ENCODE measurements at places on chromosomes 4 and X.

DNA sequence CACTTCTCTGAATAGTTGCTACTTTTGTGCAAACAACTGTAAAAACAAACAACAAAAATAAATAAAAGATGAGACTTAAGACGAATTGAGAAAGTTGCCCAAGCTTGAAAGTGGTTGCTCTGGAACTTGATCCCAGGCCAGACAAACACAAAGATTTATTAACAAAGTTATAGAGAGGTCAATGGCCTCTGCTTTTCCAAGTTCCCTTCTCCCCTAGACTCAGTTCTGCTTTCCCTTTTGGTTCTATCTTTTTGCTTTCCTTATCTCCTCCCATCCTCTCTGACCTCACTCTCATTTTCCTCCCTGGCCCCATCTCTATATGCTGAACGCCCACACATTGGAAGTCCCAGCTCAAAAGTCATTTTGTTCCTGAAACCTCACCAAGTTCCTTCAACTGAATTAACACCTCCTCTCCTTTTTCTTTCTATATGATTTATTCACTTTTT is 82.7 kb downstream of the MXRA5 start:
- DNase-seq = no peak

DNA sequence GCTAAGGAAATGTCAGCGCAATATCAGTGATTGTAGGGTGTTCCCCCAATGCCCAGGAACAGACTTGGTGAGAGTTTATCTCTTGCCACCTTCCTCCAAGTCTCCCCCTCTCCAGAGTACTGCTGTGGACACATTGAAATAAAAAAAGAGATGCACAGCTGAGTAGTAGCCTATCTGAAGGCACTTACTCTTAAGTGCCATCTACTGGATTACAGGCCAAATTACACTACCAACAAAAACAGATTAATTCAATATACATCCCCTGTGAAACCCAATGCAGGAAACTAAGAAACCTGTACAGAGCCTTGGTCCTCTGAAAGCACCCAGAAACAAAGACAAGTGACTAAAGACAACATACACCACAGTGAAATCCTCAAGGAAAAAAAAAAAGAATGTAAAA is 460.3 kb downstream of the ZIC3 start:
- DNase-seq = no peak

DNA sequence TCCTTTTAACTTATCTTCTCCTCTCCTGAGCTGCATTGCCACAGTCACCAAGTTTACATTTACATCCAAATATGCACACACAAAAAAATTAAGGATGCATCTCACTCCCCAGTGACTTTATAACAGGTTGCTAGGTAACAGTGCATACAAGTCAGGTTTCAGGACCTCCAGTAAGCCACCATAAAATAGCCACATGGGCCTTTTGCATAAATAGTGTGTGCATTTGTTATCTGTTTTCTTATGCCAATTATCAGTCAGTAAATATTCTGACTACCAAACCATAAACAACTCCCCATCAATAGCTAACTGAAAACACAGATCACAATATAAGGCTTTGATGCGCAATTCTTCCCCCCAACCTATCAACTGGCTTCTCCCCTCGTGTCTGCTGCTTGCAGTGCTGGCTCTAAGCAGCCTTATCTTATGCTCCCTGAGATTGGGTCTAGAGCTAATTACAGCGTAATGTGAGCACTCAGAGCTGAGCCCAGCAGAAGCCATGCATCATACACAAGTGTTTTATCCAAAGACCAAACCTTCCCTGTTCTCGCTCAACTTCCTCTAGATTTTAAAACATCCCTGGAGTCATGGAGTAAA is 55.4 kb downstream of the ZNF827 start:
- DNase-seq = no peak

DNA sequence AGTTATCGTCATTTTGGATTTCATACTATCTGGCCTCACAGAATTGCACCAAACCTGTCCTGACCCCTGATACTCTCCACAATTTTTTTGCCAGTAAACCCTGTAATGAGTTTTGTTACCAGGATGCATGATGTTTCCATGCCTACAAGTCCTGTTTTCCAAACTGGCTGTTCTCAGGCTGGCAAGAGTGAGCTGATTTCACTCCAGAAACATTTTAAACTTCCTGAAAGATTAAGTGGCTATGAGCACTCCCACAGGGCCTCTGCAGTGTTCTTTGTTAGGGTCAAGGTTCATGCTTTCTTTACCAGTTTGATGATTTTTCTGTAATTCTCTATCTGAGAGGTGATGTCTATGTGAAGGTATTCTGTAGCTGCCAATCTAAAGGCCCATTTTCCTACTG is 31.7 kb upstream of the PDLIM3 start:
- DNase-seq = no peak

DNA sequence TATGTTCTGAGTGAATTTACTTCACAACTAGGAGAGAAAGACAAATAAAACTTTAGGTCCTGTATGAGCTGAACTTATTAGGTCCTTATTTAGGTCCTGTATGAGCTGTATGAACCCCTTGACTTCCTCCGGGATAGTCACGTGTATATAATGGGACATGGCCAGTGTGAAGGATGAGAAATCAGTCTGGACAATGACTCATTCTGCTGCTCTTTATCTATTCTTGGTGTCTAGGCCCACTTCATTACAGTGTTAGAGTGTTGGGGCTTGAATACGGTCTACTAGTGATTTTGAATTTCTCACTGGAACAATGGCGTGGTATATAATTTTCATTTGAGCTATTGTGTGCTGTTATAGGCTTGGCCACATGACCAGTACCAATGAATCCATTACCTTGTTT is 21.9 kb downstream of the STK26 start:
- no peak for DNase-seq

GRCh38 chr4:914531-914930 is 17.6 kb downstream of the GAK start:
- DNase-seq = no peak

- DNase-seq = no peak
Measured at GRCh38 chrX:11445540-11445939, 152.3 kb downstream of the AMELX start.

DNA sequence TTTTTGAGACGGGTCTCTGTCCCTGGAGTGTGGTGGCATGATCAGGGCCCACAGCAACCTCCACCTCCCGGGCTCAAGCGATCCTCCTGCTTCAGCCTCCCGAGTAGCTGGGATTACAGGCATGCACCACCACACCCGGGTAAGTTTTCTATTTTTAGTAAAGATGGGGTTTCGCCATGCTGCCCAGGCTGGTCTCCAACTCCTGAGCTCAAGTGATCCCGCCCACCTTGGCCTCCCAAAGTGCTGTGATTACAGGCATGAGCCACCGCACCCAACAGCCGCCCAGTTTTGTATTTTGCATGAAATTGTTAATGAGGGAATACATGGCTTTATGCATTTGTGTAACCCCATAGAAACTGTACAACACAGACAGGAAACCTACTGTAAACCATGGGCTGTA is 2.8 kb upstream of the ARHGAP4 start:
- DNase-seq = no peak

Measured in NCI-H510A treated with DMSO at 0.1 percent for 48 hours (cell line).